Naive B cell (primary cell): ENCODE measurements at places on chromosomes 13 and 19. TPM values are rescaled to one million over a fixed set of nuclear protein-coding genes. Genes with fewer than 3 reads are reported as not detected.

The IGFL1 gene
- not detected for polyA plus RNA-seq

The NLRP11 gene
- not detected for polyA plus RNA-seq

The SLC5A5 gene
- polyA plus RNA-seq: 0.17 TPM

The ZNF443 gene
- 4.0 TPM for polyA plus RNA-seq

The TNFSF13B gene
- 3.2 TPM for polyA plus RNA-seq

The MTRF1 gene
- polyA plus RNA-seq: 20.9 TPM

The MUC16 gene
- not detected for polyA plus RNA-seq

The ITGBL1 gene
- not detected for polyA plus RNA-seq

The SIAH3 gene
- polyA plus RNA-seq: not detected

The DPF1 gene
- not detected for polyA plus RNA-seq

DNA sequence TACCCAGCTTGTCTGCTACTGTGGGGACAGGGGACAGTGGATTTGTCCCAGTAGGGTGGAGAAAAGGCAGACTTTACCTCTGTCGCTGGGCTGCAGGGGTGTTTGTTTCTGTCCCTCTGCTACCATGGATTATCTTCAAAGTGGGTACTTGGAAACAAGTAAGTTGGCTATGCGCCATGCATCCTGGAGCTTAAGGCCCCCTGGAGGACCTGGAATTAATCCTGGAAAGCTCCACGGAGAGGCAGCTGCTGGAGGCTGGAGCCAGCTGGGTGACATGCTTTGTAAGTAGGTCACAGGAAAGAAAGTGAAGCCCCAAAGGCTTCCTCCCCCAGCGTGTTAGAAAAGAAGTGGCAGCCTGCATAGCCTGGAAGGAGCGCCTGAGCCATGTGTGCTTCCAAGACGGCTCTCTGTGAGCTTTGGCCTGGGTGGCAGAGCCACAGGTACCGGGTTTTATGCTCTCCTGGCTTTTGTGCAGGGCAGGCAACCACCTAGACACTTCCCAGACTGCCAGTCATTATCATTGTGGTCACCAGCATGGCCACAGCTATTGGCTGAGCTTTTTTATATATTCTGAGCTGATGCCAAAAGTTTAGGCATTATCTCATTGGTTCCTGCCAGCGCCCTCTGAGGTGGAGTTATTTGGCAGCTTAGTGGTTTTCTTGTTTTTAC lies 9.5 kb downstream of the B3GLCT start:
- no peak for DNase-seq

GRCh38 chr13:41458187-41458760 lies 924 bp downstream of the RGCC start:
- DNase-seq: no peak

GRCh38 chr19:34731019-34731829 lies 2.8 kb upstream of the ZNF181 start:
- no peak for DNase-seq

- DNase-seq: no peak
Measured at GRCh38 chr19:34734537-34735103, 577 bp downstream of the ZNF181 start.

- DNase-seq: no peak
Measured at GRCh38 chr13:92103689-92104153, 705.3 kb downstream of the GPC5 start.

DNA sequence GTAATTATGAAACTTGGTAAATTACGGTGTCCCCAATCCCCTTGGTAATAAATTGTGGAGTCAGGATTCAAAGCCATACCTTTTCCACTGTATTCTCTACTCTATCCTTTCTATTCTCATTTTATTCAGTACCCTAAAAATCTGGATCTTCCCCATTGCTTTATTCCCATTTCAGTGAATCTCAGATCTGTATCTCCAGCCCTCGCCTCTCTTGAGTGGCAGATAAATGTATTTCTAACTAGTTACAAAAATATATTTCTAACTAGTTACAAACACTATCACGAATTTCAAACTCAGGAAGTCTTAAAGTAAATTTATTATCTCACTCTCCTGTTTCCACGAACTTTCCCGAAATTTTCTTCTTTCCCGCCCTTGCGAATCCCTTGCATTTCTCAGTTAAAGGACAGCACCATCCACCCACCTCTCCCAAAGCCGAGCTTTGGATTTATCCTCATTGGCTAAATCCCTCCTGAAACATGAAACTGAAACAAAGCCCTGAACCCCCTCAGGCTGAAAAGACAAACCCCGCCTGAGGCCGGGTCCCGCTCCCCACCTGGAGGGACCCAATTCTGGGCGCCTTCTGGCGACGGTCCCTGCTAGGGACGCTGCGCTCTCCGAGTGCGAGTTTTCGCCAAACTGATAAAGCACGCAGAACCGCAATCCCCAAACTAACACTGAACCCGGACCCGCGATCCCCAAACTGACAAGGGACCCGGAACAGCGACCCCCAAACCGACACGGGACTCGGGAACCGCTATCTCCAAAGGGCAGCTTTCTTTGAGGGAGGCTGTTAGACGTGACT lies 164.3 kb upstream of the PABPC3 start:
- no peak for DNase-seq

- no peak for DNase-seq
Measured at GRCh38 chr13:71039440-71039839, 827.6 kb downstream of the DACH1 start.

DNA sequence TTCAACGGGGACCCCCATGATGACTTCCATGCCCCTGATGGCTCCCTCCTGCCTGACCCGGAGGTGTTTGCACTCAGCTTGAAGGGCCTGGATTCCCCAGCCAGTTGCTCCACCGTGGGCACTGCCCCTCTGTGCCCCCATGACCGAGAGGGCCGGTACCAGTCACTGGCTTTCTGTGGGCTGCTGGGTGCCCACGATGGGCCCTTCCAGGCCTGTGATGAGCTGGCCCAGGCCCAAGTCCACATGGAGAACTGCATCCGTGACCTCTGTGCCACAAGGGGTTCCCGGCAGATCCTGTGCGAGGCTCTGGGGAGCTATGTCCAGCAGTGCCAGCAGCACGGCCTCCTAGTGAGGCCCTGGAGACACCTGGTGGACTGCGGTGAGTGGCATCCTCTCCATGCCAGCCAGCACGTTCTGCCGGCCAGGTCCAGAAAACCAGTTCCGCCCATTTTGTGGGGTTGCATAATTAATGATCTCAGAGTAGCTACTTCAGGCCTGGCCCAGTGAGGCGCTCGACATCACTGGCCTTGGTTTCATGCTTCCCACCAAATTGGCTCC lies 34.9 kb upstream of the FXYD3 start:
- DNase-seq: no peak

DNA sequence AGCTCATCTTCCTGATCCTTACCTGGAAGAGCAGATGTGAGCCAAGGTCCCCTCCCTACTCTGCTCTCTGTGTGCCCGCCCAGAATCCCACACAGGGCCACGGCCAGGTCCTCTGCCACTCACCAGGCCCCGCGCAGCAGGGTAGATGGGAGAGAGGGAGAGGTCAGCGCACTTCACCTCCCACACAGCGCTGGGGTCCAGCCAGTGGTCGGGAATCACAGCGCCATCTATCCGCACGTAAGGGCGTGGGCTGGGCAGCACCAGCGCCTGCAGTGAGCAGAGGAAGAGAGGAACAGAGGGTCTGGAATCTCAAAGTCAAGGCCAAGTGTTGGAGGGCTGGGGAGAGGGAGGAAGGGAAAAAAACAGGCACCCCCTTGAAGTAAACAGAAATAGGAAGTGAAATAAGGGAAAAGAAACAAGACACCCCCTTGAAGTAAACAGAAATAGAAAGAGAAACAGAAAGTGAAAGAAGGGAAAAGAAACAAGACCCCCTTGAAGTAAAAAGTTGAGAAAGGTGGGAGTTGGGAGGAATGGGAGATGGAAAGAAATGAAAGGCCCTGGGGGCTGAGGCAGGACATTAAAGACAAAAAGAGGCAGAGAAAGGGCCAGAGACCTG lies 7.0 kb upstream of the PLA2G4C start:
- no peak for DNase-seq

DNA sequence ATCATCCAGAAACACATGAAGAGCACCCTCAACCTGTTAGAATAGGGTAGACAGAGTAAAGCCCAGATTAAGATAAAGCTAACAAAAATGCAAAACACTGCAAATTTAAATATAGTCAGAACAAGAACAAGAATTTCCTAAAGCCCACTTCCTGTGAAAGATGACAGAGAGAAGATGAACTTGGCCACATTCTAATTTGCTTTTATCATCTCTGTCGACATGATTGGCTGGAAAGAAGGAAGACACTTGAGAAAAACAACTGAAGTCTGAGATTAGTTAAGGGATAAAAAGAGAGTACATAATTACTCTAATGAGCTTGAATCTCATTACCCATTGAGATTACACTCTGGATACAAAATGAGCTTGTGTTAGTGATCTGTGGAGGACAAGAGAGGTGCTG lies 537.6 kb downstream of the KLF5 start:
- no peak for DNase-seq

DNA sequence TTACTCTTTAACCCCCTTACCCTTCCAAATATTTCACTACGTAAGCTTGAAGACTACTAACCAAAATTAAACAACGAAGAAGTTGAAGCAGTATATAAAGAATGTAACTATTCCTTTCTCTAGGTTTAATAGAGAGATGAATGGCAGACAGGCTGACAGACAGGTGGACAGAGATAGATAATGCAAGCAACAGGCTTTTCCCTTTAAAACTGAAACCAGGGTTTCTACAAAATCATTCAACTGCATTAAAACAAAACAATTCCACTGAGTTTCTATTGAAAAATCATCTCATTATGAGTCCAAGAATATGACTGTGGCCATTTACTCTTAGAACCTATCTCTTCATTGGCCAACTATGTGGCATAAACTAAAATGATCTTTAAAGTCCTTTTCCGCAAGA lies 15.2 kb downstream of the LNX2 start:
- no peak for DNase-seq

DNA sequence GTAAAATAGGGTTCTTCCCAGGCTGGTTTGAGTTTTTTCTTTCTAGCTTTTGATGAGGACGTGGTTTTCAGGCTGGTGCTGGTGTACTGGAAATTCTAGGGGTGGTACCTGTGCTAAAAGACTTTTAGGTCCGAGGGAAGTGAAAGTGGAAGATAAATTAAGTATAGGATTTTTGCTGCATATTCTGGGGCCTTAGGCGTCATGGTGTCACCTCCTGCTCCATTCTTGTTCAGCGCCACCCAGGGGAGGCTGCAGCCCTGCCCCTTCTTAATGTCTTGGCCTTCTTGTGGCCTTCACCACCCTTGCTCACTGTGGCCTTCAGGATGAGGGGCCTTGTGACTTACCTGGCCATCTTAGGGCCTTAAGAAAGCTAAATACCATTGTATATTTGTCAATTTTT lies 12.4 kb downstream of the ZNF552 start:
- peak; percentile 57 for DNase-seq

DNA sequence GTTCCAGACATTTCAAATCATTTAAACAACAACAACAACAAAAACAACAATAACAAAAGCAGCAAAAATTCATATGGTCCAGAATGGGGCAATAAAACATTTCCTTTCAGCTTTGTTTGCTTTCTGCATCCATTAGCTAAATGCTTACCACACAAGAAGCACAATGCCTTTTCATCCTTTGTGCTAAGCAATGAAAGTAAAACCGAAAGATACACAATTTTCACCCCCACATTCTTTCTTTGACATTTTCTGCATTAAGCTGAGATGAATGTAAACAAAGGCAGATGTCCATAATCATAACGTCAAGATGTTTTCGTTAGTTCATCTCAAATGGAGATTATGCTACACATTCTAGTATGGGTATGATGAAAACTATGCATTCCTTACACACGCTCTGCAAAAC lies 568.5 kb downstream of the SLITRK6 start:
- no peak for DNase-seq

- no peak for DNase-seq
Measured at GRCh38 chr19:31255174-31255799, 93.9 kb downstream of the TSHZ3 start.

GRCh38 chr13:75383064-75383715 lies 98.8 kb downstream of the TBC1D4 start:
- DNase-seq: no peak

DNA sequence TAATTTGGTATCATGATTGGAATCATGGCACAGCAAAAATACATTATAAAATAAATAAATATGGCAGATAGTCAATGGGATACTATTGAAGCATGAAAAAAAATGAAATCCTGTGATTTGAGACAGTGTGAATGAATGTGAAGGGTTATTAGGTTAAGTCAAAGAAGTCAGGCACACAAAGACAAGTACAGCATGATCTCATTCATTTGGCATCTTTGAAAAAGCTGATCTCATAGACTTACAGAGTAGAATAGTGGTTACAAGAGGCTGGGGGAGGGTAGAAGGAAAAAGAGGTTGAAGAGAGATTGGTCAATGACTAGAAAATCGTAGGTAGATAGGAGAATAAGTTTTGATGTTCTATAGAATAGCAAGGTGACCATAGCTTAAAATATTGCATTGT lies 295.1 kb upstream of the SLITRK5 start:
- DNase-seq: no peak

DNA sequence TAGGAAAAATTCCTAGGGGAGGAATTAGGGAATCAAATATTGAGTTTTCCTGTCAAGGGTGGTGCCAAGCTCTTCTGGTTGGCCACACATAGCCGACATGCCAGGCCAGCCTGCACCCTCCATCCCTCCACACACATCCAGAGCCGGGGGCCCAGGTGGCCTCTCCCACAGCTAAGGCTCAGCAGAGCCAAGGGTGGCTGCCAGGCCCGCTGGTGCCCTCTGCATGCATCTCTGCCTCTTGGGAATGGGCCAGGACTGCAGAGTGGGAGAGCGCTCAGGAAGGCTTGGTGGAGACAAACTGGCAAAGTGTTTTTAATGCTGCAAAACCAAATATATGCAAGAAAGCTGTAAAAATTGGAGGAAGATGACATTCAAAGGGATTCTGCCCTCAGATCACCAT lies 42.7 kb upstream of the GAS6 start:
- no peak for DNase-seq

- DNase-seq: peak; percentile 51
Measured at GRCh38 chr13:52127783-52128702, 830 bp downstream of the NEK5 start.

DNA sequence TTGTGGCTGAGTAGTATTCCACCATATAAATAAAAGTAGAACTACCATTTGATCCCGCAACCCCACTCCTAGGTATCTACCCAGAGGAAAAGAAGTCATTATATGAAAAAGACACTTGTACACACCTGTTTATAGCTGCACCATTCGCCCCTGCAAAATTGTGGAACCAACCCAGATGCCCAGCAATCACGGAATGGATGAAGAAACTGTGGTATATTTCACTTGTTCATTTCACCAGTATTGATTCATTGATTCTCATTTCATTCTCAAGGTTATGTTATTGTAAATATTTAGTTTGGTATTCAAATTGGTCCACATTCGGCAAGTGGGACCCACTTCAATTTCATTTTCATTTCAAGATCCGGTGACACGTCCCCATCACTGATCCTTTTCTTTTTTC lies 8.2 kb upstream of the RFPL4A start:
- DNase-seq: no peak

GRCh38 chr19:22532388-22533300 lies 101.5 kb upstream of the ZNF492 start:
- no peak for DNase-seq

DNA sequence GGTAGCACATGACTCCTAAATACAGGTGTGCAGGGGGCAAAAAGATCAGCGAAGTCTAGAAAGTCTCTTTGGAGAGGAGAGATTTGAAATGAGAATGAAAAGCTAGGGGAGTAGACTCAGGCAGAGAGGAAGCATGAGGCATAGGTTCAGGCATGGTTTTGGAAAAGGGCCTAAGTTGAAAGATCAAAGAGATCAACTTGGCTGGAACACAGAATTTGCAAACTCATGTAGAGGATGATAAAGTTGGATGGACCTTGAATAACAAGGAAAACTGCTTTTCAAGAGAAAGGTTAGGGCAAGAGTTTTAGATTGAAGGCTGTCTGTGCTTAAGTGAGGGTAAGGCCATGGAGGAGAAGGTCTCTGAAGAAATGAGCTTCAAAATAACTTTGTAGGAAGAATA lies 47.4 kb upstream of the UBAC2 start:
- no peak for DNase-seq

GRCh38 chr19:8320564-8321066 lies 560 bp downstream of the NDUFA7 start:
- DNase-seq: no peak
